ENCODE measurements at places on chromosomes 11 and 22. TPM values are rescaled to one million over a fixed set of nuclear protein-coding genes. Genes with fewer than 3 reads are reported as not detected.
A peak's percentile ranks its signal among the peaks of the same experiment; 100 is the strongest.

The OR6A2 gene
- not detected for total RNA-seq

GRCh38 chr11:15627560-15627959 is 512.8 kb downstream of the INSC start:
- no peak for DNase-seq

The ABTB2 gene
- total RNA-seq: 14.1 TPM

DNA sequence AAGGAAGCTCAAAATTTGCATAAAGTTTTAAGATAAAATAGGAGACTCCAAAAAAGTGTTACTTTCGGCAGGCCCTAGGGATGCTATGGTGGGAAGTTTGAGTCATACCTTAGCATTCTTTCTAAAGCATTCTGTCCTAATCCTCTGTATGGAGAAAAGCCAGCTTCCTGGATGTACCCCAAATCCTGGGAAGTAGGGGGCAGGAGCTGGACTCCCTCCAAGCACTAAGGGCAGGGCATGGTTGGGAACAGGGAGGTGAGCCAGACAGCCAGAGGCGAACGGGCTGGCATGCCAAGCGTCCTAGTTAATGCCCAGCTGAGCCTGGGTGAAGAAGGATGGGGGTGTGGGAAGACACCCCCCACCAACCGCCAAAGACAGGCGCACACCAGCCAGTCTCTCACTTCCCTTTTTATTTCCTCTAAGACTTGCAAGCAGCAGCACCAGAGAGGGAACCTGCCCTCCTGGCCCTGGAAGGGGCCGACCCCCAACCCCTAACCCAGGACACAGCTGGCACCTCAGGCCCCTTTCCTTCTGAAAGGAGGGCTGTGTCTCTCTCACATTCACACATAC is 23.9 kb downstream of the RTN4RL2 start:
- no peak for DNase-seq

GRCh38 chr22:43185860-43186261 is 1.1 kb downstream of the TTLL12 start:
- peak; percentile 80 for DNase-seq

The NUDT22 gene
- total RNA-seq: 79.2 TPM

- DNase-seq: no peak
Observed at GRCh38 chr11:13902523-13902922, 60.0 kb upstream of the SPON1 start.

GRCh38 chr11:14249121-14249963 is 109.6 kb downstream of the RRAS2 start:
- peak; percentile 47 for DNase-seq

GRCh38 chr11:128552783-128553661 is 34.3 kb downstream of the ETS1 start:
- DNase-seq: no peak

GRCh38 chr11:104338186-104338585 is 174.2 kb upstream of the PDGFD start:
- DNase-seq: no peak

The RASGRP2 gene
- total RNA-seq: 37.3 TPM

- no peak for DNase-seq
Observed at GRCh38 chr11:95595973-95596489, 193.6 kb downstream of the FAM76B start.

- no peak for DNase-seq
Observed at GRCh38 chr11:115518983-115519628, 14.9 kb upstream of the CADM1 start.

GRCh38 chr22:33828302-33828701 is 92.0 kb downstream of the LARGE1 start:
- DNase-seq: no peak

The SLC22A25 gene
- not detected for total RNA-seq

GRCh38 chr11:131672191-131672590 is 301.8 kb downstream of the NTM start:
- no peak for DNase-seq

The GGA1 gene
- 23.3 TPM for total RNA-seq

DNA sequence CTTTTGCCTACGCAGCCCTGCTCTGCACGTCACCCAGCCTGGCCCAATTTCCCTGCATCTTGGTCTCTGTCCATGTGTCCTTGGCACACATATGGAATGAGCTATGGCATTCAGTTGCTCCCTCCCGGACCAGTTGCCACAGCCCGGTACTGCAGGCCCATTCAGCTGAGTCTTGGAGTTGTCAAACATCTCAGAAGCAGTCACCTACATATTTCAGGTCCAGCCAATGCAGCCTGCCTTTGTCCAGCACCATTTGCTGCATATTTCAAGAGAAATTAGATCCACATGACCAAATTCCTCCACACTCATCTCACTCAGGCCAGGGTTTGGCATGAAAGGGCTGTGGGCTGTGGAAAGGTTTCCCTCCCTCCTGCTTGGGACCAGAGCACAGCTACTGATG is 76.8 kb downstream of the MN1 start:
- DNase-seq: no peak

The SLC22A12 gene
- total RNA-seq: not detected

The KDM4E gene
- total RNA-seq: not detected

DNA sequence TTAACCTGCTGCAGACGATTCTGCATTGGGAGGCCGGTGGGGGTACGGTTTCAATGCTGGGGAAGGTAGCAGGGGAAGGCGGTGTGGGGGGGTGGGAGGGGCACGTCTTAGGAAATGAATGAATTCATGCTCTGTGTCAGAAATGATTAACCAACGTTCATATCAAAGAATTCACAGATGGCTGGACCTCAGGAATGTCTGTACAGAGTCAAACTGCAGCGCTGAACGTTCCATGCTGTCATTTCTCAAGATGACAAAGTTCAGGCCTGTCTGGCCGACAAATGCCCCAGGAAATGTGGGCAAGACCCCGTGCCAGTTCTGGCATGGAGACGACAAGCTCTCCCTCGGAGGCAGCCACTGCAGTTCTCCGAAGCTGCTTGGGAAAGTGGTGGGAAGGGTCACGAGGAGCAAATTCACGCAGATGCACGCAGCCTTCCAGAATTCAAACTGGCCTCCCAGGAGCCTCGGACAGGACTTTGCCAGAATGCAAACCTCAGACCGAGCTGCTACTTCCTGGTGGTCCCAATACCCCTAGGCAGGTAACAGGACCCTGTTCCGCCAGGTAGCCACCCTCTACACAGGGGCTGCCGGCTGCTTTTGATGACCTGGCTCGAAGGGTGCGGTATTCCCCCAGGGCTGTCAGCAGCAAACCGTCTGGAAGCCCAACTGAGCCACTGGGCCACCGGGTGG is 81.5 kb downstream of the TRMU start:
- peak; percentile 40 for DNase-seq

- DNase-seq: peak; percentile 43
Observed at GRCh38 chr11:19938169-19938856, 222.0 kb downstream of the DBX1 start.

DNA sequence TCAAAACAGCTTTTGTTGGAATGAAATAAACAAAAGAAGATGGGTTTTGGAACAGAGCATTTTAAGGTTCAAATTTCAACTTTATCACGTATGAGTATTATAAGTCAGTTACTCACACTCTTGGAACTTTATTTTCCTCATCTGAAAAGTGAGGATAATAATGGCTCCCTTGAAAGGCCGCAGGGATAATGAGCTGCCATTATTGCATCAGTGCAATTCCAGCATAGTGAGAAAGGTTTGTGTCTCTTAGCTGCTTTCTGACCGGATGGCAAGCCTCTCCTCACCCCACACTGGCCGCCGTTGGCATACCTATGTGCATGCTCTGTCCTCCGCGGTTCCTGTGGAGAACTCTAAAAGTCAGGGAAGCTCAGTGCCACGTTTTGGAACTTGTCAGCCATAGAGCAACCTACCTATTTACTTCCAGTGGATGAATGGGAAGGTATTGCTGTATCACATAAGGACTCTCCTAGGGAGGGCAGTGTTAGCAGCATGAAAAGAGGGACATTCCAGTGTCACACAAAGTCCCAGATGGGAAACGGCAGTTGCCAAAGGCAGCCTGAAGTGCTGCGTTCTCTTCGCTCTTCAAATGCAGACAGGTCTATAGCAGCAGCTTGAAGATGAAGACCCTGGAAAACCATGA is 368.9 kb downstream of the NTM start:
- no peak for DNase-seq

DNA sequence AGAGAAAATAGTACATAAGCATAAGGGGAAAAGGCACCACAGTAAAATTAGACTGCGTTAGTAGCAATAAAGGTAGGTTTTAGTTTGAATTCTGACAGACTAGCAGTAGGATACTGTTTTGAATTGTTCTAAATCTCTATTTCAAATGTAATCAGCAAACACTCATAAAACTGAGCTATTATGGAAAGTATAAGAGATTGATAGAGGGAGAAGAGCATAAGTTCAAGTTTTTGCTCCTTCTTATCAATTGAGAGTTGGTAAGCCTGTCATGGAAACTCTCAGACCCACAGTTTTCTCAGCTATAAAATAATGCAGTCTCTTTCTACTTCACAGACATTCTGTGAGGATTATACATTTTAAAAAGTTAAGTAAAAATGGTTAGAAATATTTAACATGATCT is 840.2 kb upstream of the CNTN5 start:
- no peak for DNase-seq

- no peak for DNase-seq
Observed at GRCh38 chr22:44738347-44738715, 14.0 kb upstream of the ARHGAP8 start.

- no peak for DNase-seq
Observed at GRCh38 chr22:36745301-36745995, 30.5 kb downstream of the IFT27 start.

GRCh38 chr11:206002-206384 is 1.2 kb downstream of the BET1L start:
- DNase-seq: no peak

Measured in right cardiac atrium (tissue), 5 donors.